ENCODE measurements at places on chromosomes 1 and 21.

DNA sequence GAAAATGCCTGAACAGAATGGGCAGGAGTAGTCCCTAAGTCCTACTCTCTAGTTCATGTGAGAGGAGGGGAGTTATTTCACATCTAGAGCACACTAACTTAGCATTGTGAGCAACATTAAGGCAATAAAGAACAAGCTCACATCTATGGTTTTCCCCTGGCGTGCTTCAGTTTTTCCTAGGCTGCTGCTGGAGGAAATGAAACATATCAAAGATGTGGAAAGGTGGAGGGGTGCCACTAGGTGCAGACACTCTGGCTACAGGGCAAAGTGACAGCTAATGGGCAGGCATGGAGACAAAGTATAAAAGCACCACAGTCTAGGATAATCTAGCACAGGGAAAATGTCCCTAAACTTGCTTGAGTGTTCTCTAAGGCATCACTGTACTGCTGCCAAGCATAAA, 82.2 kb downstream of the TPR start:
- no peak for DNase-seq

DNA sequence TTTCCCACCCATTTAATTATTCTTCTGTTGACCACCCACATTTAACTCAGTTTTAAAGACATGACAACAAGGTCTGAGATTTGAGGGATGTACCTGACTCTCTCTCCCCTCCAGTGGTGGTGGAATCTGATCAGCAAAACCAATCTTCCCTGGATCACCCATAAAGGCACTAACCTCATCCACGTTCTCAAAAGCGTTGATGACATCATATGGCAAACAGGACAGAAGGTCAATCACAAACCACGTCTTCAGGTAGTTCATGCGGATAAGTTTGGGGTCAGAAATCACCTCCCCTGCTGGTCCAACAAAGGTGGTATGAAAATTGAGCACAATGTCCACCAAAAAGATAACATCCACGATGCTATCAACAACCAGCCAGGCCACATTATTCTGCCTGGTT, 115.3 kb downstream of the KCNH1 start:
- no peak for DNase-seq

DNA sequence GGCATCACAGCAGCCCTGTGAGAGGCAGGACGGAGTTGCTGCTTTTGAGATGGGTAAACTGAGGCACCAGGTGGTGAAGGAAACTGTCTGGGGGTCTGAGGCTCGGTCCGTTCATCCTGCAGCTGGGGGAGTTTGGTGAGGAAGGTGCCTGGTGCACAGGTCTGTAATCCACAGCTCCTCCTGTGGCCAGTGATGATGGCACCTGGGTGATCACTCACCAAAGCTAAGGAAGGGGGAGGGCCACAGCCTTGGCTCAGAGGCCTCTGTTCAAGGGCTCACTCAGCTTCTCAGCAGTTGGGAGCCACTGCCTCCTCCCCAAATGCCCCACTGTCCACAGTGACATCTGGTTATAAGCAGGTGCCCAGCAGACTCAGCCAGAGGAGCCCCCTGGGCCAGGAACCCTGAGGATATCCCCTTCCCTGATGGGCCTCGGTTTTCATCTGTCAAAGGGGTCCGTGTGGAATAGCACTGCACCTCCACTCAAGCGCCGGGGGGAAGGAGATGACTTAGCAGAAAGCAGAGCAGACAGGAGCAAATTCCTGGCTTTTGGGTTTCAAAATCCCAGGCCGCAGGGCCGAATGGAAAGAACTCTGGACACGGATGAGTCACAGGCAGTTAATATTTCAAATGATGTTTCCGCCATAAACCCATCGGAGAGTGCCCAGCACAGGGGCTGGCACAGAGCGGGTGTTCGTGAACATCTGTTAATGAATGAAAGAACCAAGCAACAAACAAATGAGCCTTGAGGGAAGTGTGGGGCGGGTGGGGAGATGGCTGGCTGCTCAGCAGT, 82.8 kb downstream of the DMRTB1 start:
- DNase-seq: no peak

DNA sequence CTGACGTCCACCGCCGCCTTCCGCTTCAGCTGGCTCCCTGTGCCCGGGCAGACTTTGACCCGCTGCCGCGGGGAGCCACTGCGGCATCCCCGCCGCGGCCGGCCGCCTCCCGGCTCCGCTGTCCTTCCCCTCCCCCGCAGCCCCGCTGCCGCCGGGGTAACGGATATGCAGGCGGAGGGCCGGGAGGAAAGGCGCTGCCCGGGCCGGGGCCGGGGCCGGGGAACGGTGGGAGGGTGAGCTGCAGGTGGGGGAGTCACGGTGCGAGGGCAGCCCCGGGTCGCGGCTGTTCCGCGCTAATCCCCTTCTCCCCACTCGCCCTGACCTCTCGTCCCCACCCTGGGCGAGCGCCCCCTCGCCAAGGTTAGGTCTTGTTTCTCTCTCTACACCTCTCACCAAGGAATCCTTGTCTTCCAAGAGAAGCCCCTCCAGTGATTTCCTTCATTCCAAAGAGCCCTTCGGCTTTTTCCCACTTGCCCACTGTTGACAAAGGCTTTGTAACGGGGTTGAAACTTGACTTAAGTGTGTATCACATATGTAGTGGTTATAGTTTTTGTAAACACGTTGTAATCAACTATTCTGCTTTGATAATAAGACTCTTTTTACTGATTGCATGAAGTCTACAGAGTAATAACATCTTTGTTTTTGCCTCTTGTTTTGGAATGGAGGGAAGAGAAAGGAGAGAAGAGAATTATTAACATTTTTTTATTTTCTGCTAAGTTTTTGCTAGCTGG, 669 bp downstream of the XPR1 start:
- DNase-seq: peak; percentile 58

DNA sequence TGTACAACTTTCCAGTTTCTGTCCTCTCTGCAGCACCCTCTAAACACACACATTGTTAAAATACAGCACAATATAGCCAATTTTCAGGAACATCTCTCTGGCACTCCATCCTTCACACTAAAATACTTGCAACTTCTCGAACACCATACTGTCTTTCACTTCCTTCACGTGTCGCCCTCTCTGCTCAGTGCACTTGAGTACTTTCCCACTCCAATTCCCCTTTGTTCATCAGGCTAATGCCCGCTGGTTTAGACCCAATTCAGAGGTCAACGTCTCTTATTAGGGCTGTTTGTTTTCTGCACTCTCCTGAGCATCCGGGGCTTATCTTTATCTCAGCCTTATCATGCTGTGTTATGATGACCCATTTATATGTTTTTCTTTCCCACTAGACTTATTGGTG, 238.2 kb upstream of the SGIP1 start:
- DNase-seq: no peak
